ENCODE measurements at places on chromosomes 3 and 15.

- peak; percentile 73 for DNase-seq
Measured at GRCh38 chr15:80076321-80077318, 17.1 kb downstream of the ZFAND6 start.

DNA sequence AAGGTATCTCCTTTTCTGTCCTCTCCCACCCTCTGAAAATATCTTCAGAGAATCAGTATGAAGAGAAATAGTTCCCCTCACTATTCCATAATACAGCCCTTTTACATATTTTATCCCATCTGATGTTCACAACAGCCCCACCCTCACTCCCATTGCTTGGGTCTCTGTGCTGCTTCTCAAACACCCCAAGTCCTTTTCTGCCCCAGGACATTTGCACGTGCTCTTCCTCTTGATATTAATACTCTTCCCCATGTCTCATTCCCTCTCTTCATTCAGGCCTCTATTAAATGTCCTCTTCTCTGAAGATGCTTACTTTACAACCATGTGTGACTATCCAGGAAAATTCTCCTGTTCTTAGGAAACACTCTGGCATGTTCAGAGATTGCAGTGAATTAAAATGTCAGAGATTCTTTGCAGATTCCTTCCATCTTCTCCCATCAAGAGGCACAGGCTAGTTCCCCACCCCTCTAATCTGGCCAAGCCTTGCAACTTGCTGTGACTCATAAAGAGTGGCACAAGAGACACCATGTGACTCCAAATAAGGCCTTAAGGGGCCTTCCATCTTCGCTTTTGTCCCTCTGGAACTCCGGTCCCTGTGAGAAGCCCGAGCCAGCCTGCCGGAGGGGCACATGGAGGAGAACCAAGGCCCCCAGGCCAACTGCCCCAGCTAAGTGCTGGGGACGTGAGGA, 128.5 kb downstream of the CHSY1 start:
- peak; percentile 93 for DNase-seq

DNA sequence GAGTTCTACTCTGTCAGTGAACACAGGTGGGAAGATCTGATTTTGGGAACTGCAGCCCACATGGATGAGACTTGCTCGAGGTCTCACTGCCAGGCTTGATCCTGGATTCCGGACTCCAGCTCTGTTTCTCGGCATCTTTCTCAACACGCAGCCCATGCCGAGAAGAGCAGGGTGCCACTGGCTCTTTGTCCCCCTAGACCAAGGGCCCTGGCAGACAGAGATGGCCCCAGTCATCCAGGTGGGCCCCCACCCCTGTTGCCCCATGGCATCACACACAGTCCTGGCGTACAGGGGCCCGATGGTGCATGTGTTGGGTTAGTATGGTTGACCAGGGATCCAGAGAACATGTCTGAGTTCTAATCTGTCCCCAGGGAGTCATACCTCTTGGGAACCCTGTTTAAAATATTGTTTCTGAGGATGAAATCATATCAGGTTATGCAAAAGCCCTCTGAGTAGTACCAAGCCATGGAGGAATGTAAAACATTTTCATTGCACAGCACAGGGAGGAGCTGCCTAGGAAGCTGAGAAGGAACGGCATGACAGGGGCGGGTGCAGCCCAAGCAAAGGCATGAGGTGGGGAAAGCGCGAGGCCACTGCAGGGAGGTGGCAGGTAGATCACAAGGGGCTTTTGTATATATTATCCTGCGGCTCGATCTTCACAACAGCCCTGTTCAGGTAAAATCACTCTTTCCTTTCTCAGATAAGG, 320.6 kb downstream of the UACA start:
- DNase-seq: peak; percentile 5

GRCh38 chr3:72490688-72491435, 357.4 kb downstream of the SHQ1 start:
- no peak for DNase-seq

- DNase-seq: no peak
Measured at GRCh38 chr3:72904163-72904562, 16.3 kb downstream of the GXYLT2 start.

DNA sequence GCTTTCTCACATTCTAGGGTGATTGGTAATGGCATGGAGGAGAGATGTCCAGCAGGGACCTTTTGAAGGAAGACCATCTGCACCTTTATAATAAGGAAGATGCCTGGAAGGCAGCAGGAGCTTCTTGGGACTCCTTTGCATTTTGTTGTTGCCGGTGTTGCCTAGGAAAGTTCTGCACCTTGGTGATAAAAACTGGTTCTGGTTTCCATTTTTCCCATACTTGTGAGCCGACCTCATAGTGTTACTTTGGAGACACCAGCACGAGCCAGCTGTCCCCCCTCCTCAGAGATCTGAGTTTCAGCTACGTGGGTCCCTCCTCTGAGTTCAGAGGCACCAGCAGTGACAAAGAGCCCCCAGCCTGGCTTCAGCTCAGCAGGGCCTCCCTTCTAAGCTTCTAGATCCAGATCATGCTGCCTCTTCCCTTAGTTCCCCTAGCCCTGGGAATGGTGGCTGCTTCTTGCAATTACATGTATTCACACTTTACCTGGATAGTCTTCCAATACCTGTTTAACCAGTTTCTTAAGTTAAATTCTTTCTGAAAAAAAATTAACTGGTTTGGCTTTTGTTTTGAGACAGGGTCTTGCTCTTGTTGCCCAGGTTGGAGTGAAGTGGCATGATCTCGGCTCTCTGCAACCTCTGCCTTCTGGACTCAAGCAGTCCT, 18.0 kb upstream of the FSTL1 start:
- no peak for DNase-seq

DNA sequence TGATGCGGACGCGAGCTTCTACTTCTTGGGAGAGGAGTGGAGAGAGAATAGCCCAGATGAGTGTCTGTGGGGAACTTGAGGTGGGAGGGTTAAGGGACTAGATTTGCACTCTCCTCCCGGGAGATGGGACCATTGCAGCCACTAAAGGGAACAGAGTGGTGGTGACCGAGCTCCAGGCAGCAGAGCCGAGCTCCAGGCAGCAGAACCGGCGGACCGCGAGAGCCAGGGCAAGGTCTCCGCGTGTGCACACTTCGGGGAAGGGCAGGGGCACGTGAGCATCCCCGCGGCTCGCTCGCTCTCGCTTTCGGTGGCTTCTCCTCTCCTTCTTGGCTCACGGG, 1.1 kb downstream of the IGDCC3 start:
- DNase-seq: no peak

DNA sequence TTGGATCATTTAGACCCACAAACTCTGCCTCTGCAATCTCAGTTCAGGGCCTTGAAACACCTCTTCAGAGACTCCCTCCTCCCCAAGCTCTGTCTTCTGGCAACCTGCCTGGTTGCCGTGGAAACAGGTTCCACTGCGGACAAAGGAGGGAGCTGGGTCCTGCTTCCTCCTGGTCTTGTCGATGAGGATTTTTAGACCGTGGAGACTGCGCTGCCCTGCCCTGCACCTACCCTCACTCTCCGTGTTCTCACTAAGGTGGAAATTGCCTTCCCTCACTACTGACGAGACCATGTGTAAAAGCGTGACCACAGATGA, at the start of gene RTP1:
Gene RTP1, plus strand, starts transcription at position 152 of the 315 bp plus-strand sequence. Its CDS starts 30 bp downstream, at position 182.
- no peak for DNase-seq

GRCh38 chr15:100760357-100760903, 119.2 kb upstream of the ALDH1A3 start:
- DNase-seq: no peak

DNA sequence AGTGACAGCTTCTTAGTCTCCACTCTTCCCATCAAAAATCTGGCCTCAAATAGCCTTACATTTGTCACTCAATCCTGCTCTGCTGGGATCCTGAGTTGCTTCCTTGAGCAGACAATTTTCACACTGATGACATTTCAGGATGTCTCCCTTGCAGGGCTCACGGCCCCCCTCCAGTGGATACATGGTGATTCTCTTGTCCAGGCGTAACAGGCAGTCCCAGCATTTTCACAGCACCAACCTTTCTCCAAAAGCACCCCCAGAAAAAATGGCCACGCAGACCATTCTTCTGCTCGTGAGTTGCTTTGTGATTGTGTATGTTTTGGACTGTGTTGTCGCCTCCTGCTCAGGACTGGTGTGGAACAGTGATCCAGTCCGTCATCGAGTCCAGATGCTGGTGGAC, 47.4 kb upstream of the WNT7A start:
- DNase-seq: no peak

DNA sequence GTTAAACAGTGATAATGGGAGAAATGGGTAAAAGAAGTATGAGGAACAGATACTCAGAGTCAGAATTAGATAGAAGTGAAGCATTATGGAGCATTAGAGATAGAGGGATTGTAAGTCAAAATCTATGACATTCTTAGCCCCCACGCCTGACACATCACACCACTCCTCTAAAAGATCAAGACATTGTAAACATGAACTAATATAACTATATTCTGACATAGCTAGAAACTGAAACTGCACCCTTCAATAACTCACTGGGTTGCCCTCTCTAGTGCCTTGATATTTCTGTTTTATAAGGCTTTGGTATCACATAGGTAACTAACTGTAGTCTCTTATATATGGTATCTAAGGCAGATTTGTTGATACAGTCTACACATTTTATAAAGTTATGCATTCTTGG, 684.3 kb upstream of the DPPA4 start:
- DNase-seq: no peak

GRCh38 chr3:121601212-121601812, 8.1 kb downstream of the FBXO40 start:
- DNase-seq: no peak

- peak; percentile 34 for DNase-seq
Measured at GRCh38 chr15:29449136-29449535, 179.5 kb upstream of the NSMCE3 start.

- no peak for DNase-seq
Measured at GRCh38 chr15:59344311-59344710, 28.4 kb downstream of the MYO1E start.

- DNase-seq: no peak
Measured at GRCh38 chr15:68655686-68656437, 77.1 kb downstream of the CORO2B start.

GRCh38 chr15:82143390-82144385, 97.9 kb upstream of the MEX3B start:
- no peak for DNase-seq

- DNase-seq: no peak
Measured at GRCh38 chr15:74902295-74903075, 4.2 kb downstream of the FAM219B start.

DNA sequence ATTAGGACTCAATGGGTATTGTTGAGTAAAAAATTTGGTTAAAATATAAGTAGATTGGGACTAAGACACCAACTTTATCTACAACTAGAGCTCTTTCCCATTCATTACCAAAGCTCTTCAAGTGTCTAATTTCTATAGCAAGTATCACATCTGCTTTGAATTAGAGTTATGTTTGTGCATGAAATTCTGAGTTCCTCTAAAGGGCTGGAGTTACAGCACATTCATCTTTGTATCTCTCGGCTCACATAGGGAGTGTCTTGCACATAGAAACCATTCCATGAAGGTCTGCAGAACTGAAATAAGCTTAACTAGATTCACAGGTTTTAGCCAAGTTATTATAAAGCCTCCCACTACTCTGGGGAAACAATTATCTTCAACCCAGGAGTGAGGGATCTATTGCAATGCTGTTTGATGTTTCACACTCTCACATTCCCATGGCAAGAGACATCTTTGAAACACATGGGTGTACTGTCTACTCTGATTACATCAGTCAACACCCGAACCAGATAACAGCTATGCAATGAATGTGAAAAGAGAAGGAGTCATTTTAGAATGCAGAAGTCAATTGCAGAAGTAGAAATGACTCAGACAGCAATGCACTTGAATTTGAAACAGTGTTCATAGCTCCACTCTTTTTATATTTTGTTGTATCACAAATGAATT, 93.1 kb upstream of the KBTBD8 start:
- DNase-seq: peak; percentile 42

GRCh38 chr3:94402126-94402525, 339.3 kb downstream of the NSUN3 start:
- DNase-seq: no peak

DNA sequence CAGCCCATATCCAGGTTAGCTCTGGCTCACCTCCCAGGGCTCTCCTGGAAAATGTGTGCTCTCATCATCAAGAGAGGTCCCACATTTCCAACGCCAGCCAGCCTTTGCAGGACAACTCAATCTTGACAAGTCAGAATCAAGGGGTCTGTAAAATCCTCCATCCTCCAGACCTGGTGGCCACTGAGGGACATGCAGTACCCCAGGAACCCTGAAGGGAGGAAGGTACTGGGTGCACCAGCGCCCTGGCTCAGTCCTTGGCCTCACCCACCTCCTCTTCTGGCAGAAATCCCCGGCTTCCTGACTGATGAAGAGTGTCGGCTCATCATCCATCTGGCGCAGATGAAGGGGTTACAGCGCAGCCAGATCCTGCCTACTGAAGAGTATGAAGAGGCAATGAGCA, 6.0 kb upstream of the WDR6 start:
- no peak for DNase-seq

DNA sequence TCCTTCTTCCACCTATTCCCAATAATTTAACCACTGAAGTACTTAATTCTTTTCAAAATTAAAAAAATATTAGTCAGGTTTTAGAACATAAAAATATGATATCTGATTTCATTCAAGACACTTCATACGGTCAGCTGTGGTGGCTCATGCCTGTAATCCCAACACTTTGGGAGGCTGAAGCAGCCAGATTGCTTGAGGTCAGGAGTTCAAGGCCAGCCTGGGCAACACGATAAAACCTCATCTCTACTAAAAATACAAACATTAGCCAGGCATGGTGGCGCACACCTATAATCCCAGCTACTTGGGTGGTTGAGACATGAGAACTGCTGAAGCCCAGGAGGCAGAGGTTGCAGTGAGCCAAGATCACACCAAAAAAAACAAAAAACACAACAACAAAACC, 56.7 kb downstream of the NBEAL2 start:
- DNase-seq: no peak

DNA sequence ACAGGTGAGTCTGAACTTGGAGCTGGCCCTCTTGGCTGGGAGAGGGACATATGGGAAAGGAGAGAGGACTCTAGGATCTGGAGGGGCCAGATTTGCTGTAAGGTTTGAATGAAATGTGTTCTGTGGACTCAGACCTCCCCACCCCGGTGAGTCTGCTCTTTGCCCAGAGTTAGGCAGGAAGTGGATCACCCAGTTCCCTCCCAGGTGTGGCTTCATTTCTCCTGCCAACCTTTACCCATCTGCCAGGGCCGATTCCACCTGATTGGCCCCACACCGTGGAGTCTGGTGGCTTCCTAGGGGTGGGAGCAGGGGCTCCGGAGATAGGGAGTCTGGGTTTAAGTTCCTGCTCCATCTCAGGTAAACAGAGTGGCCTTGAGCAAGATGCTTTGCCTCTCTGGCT, 25.5 kb downstream of the CD276 start:
- DNase-seq: no peak

DNA sequence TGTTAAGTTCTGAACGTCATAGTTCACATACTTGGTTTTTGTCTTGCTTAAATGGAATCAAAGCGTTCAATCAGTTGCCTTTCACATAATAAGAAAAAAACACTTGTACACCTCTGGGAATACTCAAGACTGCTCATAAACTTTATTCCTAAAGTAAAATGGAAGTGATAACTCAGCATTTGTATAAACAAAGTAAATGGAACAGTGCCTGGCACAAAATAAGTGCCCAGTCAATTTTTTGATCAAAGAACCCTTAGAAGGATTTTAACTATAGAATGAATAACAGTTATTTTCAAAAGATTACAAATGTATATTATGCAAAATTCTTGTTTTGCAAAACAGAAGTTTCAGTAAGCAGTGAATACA, 1.3 kb downstream of the RAB5A start:
- no peak for DNase-seq

GRCh38 chr3:151974067-151974466, 100.6 kb downstream of the SUCNR1 start:
- DNase-seq: peak; percentile 67
